ENCODE measurements at places on chromosomes 16 and 17.

- no peak for DNase-seq
Measured at GRCh38 chr17:49403514-49404289, 11.0 kb downstream of the PHB1 start.

DNA sequence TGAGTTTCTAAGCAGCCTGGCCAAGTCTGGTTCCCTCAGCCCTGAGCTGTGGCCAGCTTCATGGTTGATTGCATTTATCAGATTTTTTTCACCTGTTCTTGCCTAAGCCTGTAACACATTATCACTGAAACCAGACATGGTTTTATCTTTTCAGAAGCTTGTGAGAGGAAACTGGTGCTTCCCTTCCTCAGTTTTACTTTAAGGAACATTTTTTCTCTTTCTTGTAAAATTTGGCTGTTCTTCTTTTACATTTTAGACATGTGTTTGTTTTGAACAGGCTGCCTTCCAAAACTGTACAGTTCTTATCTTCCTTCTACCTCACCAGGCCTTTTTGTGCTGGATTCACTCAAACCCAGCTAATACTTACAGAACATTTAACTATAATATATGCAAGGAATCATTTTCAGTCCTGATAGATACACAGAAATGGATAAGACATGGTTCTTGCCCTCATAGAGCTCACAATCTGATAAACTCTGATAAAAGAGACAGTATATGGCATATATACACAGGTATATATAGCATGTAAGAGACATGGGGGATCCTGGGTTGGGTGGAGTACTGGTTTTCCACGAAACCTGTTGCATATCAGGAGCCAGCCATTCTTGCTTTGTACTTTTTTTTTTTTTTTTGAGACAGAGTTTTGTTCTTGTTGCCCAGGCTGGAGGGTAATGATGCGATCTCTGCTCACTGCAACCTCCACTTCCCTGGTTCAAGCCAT lies 44.5 kb downstream of the ZNRF1 start:
- no peak for DNase-seq

DNA sequence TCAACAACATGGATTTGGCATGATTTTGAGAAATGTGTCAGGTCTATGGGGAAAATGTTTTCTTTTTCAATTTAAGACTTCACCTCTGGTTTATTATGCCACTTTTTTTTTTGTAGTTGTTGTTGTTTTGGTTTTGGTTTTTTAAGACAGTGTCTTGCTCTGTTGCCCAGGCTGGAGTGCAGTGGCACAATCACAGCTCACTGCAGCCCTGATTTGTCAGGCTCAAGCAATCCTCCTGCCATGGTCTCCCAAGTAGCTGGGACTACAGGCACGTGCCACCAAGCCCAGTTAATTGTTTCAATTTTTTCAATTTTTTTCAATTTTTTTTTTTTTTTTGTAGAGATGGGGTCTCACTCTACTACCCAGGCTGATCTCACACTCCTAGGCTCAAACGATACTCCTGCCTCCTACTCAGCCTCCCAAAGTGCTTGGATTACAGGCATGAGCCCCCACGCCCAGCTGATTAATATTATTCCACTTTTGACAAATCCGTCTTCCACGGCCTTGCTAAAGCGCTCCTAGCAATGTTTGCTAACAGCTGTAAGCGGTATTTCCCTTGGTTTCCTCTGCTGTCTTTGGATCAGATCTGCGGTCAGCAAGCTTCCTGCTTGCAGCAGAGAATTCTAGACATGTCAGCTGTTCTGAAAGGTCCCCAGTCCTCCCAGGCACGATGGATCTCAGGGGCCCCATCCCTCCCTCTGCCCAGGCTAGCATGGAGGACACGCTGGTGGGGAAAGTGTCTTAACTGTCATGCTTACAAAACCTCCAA lies 7.0 kb upstream of the MILR1 start:
- no peak for DNase-seq

DNA sequence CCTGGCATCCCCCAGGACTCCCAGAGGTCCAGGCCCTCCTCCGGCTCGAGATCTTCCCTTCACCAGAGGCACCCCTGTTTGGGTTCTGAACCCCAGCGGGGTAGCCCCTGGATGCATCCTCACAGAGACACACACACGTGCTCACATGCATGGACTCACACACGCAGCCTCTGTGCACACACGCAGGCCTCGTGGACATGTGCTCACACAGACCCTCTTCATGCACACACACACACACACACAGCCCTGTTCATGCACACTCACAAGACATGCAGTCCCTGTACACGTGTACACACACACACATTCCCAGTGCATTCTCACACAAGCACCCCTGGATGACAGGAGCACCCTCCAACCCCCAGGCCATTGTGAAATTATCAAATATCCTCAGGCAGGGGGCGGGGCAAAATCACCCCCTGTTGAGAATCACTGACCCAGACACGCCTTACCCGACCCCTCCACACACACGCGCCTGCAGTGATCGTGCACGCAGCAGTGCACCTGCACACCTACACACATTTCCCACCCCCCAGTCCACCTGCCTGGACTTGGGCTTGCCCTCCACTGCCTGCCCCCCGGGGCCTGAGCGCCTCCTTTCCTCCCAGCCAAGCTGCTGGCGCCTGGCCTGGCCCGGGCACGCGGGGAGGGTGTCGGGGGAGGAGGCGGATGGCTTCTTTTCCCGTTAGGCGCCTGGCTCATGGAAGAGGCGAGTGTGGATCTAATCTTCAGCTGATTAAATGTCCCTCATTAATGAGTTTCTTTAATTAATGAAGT lies 62.6 kb downstream of the ENGASE start:
- peak; percentile 12 for DNase-seq

DNA sequence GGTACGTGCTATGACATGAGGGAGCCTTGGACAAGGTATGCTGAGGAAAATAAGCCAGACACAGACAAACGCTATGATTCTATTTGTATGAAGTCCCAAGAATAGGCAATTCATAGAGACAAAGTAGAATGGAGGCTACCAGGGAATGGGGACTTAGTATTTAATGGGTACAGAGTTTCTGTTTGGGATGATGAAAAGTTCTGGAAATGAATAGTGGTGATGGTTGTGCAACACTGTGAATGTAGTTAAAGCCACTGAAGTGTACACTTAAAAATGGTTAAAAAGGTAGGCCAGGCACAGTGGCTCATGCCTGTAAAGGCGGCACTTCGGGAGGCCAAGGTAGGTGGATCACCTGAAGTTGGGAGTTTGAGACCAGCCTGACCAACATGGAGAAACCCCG lies 3.3 kb downstream of the PRPSAP1 start:
- no peak for DNase-seq

GRCh38 chr17:65895969-65896368 lies 296.0 kb downstream of the CEP112 start:
- DNase-seq = no peak

Data from NCI-H82 (cell line).